Mesothelial cell of epicardium (in vitro differentiated cells): ENCODE measurements at places on chromosomes 6 and 20.

DNA sequence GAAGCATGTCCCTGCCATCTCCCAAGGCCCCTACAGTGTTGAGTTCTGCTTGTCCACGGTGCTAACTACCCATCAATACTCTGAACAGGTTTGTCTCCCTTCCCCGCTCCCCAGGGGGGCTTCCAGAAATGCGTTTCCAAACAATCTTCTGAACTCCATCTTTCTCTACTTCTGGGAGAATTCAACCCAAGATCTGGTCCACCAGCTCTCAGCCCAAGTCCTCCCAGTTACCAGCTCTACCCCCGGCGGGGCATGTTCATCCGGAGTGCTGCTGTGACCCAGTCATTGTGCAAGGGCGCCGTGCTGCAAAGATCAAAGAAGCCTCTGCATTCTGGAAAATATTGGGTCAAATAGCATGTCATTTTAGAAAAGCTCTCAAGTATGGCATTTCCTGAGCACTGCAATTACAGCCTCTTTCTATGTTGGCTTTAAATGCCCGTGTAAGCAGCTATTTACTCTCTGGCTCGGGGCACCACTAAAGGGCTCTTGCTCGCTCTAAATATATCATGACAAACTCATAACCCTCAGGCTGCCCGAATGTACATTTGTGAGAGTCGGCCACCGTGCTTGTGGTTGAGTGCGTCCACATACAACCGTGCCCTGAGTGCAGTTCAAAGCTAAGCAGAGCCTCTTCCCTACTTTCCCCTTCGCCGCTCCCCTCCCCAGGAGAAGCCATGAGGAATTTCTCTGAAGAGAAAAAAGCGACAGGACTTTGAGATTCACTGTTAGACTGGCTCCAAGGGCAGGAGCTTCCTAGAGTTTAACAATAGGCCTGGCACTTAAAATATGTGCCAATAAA lies 71.6 kb downstream of the BANF2 start:
- no peak for DNase-seq

DNA sequence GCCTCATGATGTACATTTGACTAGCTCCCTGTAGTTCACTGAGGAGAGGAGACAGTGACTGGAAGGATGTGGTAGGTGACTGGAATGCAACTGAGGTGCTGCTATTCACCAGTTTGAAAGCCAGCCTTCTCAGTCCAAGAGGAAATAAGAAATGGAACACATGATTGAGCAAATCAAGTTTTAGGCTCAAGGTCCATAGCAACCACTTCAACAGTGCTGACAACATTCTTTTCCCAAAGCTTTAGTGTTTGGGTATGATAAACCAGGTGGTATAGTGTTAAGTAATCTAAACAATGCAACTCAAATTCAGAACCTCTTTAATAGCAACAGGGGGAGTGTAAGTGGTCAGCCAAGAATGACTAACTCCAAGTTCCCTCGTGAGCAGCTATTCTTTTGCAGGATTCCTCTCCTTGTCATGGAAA lies 9.2 kb downstream of the ZHX3 start:
- DNase-seq, result no peak

- DNase-seq, result no peak
Observed at GRCh38 chr20:61389077-61389476, 137.0 kb downstream of the CDH4 start.

- no peak for DNase-seq
Observed at GRCh38 chr6:80519811-80520594, 413.5 kb downstream of the BCKDHB start.

GRCh38 chr6:37382994-37383765 lies 29.4 kb downstream of the RNF8 start:
- no peak for DNase-seq

GRCh38 chr20:50746138-50746940 lies 15.0 kb downstream of the PARD6B start:
- DNase-seq, result no peak

DNA sequence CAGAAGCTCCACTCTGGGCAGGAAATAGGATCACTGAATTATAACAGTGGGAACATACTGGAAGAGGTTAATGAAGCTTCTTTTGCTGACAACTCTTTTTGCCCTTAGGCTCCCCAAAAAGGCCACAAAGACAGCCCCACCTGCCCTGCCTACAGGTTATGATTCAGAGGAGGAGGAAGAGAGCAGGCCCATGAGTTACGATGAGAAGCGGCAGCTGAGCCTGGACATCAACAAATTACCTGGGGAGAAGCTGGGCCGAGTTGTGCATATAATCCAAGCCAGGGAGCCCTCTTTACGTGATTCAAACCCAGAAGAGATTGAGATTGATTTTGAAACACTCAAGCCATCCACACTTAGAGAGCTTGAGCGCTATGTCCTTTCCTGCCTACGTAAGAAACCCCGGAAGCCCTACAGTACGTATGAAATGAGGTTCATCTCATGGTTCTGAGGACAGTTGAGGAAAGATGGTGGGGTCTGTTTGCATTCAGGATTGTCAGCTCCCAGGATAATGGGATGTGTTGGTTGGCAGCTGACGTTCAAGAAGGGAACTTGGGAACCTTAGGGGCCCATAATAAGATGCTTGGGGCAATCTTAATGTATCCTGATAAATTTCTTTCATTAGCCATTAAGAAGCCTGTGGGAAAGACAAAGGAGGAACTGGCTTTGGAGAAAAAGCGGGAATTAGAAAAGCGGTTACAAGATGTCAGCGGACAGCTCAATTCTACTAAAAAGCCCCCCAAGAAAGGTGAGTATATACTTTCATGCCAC lies 11.5 kb downstream of the BRD2 start:
- DNase-seq, result no peak

DNA sequence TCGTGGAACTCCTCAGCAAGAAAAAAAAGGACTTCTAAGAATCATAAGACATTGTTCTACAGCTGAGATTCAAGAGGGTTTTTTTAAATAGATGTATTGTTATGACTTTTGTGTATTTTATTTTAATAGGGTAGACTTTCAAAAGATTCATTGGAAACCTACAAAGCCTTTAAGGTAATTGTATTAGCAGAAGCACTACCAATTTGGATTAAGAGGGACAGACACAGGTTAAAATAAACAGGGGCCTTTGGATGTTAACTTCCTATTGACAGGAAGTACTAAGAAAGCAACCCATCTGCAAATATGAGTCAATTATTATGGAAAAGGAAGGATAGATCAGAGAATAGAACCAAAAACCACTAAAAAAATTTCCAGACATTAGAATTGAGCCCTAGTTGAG lies 153.5 kb downstream of the HDGFL1 start:
- DNase-seq, result no peak

DNA sequence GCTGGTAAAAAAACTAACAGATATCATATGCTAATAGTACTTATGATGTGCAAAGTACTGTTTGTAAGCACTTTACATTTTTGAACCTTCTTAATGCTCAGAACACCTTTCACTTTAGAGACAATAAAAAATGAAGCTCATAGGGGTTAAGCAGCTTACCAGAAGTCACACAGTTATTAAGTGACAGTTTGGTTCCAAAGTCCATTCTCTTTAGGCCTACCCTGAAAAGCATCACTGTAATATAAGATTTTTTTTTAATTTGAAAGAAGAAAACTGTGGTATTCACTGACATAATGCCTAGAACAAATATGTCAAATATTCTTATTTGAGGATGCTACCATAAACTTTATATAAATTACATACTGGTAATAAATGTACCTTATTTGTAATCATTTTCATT lies 127.6 kb upstream of the RUNX2 start:
- DNase-seq, result no peak

DNA sequence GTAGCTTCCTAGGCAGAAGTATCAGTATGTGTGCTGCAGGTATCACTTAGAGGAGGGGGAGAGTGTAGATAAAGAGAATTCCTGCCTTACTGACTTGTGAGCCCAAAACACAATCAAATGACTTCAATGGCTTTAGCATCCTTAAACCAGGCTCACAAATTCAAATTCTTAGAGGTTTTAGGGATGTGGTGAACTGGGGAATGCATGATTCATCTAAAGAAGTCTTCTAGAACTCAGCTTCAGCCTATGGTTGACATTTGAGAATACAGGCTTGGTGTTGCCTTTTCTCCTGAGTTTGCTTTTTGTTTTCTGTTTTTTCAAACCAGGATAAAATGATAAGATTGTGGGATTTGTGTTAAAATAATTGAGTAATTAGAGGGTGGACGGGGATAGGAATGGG lies 14.4 kb downstream of the SNRPC start:
- no peak for DNase-seq

- no peak for DNase-seq
Observed at GRCh38 chr6:24010133-24010532, 115.9 kb upstream of the NRSN1 start.

DNA sequence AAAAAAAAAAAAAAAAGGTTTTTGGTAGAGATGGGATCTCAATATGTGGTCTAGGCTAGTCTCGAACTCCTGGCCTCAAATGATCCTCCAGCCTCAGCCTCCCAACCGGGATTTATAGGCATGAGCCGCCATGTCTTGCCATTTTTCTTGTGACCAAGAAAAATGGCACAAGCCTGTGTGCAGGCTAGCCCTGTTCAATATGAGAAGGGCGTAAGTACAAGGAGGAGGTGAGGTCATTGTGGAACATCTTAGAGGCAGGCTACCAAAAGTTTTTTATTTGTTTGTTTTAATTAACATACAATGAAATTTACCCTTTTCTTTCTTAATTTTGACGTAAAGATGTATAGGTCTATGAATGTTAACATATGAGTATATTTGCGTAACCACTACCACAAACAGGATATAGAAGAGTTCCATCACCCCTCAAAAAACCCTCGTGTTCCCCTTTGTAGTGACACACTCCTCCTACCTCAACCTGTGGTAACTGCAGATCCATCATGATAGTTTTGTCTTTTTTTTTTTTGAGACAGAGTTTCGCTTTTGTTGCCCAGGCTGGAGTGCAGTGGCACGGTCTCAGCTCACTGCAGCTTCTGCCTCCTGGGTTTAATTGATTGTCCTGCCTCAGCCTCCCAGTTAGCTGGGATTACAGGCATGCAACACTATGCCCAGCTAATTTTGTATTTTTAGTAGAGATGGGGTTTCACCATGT lies 28.3 kb upstream of the KIF3B start:
- no peak for DNase-seq

DNA sequence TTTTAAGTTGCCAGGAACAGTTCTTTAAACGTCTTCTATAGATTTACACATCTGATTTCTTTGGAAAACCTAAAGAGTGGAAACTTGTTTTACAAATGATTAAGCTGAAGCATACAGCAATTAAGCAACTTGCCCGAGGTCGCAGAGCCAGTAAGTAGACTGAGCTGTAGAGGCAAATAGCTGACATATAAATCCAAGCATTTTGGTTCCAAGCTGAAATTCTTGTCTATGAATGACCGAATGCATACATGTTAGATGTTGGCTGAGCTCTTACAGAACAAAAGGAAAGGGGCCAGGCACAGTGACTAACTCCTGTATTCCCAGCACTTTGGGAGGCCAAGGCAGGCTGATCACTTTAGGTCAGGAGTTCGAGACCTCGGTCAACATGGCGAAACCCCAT lies 101.8 kb upstream of the SGK1 start:
- DNase-seq, result no peak

GRCh38 chr20:8104252-8104651 lies 27.8 kb upstream of the PLCB1 start:
- no peak for DNase-seq

- no peak for DNase-seq
Observed at GRCh38 chr6:68716620-68717019, 81.5 kb downstream of the ADGRB3 start.

- DNase-seq, result no peak
Observed at GRCh38 chr20:50111829-50112495, 988 bp downstream of the UBE2V1 start.

GRCh38 chr6:64012351-64013001 lies 376.9 kb downstream of the PHF3 start:
- DNase-seq, result no peak

DNA sequence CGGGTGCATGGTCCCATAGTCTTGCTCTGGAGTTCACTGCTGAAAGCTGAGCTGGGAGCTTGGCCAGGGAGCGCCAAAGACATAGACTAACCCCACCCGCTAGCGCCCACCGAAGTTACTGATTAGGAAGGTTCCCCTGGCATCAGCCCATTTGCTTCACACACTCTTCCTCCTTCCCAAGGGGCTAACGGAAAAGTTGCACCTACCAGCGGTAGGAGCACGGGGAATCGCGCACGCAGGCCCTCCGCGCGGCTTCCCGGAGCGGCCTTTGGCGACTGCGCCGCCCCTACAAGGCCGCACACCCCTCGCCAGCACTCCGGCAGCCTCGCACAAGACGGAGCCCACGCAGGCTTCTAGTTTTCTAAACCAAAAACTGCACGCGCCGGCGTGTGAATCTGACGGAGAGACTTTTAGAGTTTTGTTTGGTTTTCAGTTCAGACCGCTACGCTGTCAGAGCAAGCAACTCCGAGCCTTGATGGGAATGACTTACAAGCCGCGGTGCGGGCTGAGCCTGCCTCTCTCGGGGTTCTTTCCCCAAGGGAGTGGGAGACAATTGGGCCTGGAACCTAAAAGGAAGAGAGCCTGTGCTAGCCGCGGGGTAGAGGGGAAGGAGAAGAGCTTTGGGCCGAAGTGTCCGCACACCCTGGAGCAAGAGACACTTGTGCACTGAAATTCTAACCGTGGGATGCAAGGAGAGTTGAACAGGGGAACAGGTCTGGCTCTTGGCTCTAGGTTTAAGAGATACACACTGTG lies 891 bp upstream of the POU3F2 start:
- DNase-seq, result no peak

DNA sequence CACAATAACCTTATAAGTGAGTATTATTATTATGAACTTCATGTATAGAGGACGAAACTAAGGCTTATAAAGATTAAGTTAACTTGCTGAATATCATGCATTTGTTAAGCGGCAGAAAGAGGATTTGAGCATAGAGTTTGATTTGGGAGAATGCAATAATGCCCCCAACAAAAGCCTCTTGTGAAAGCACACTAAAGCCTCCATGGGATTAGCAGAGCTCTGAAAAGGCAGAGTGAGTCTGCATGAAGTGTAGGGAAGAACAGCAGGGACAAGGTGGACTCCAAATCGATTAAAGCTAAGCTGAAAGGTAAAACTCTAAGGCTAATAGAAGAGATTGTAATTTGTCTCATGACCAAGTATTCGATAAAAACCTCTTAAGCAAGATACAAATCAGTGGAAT lies 100.3 kb downstream of the SH3BGRL2 start:
- DNase-seq, result no peak

GRCh38 chr6:158607411-158608170 lies 37.0 kb downstream of the DYNLT1 start:
- no peak for DNase-seq

DNA sequence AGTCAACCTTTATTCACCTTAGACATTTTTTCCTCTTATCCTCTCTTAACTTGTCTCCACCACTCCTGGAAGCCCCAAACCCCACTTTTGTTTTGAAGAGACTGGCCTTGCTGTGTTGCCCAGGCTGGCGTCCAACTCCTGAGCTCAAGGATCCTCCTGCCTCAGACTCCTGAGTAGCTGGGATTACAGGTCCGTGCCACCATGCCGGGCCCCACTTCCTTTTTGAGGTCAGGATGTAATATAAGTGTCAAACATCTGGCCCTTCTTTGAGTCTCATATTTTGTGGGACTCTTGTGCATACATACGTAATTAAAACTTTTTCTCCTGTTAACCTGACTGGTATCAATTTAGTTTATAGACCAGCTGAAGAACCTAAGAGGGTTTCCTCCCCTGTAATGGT lies 1.4 kb upstream of the CDK19 start:
- no peak for DNase-seq
